ENCODE measurements at places on chromosomes 6 and 20. TPM values are rescaled to one million over a fixed set of nuclear protein-coding genes. Genes with fewer than 3 reads are reported as not detected.

The PDE10A gene
- polyA plus RNA-seq = 6.3 TPM

The BPIFB3 gene
- not detected for polyA plus RNA-seq

The TBX18 gene
- polyA plus RNA-seq = 21.5 TPM

The INSM1 gene
- 0.14 TPM for polyA plus RNA-seq

The EYA4 gene
- 27.1 TPM for polyA plus RNA-seq

- DNase-seq = no peak
These were observed 20.8 kb downstream of the SRC start for GRCh38 chr20:37366743-37367142.

- peak; percentile 32 for DNase-seq
These were observed 138.4 kb downstream of the HTR1B start for GRCh38 chr6:77324866-77325265.

DNA sequence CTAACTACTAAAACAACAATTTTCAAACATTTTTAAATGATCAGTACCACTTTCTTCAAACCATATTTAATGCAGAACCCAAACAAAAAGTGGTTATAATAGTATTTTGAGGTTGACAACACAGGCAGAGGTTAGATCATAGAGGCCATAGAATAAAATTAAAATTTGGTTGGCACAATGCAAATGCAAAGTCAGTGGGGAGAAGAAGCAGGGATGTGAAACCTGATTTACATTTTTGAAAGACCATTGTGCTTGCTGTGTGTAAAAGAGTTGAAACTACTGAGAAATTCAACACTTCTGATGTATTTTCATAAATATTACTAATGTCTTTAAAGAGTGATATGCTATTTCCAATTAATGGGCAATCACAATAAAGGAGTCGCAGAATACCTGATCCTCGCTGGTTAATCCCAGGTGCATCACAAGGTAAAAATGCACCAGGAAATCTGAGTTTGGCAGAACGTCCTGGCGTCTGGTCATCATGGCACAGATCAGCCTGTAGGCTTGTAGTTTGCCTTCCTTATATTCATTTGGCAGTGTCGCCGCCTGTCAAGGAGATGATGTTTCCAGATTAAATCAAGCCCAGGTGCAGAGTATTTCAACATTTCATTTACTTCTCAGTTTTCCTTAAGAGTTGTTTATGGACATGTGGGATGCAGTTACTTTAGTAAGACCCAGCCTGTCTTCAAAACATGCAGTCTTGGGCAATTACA, 141.2 kb downstream of the RALGAPA2 start:
- no peak for DNase-seq

DNA sequence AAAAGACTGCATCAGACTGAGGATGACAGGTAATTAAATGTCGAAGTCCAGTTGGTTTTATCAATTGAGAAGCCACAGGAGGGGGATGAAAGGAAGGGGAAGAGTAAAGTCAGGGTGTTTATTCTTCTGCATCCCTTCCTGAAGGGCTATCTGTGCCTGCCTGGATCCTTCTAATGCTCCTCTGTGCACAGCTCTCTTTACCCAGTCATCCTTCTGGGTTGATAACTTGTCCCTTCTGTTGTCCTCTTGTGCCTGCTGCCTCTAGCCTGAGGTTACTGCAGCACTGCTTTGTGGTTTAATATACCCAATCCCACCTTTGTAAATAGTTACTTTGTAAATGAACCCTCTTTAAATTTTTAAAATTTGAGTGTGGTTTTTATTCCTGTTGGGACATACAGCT, 1127.3 kb downstream of the EPHA7 start:
- no peak for DNase-seq

- DNase-seq = peak; percentile 94
These were observed at the start of gene REPS1 for GRCh38 chr6:138987643-138988468. Gene REPS1, minus strand, starts transcription at chr6:138988253. Its CDS starts 571 bp downstream, at chr6:138987682.

DNA sequence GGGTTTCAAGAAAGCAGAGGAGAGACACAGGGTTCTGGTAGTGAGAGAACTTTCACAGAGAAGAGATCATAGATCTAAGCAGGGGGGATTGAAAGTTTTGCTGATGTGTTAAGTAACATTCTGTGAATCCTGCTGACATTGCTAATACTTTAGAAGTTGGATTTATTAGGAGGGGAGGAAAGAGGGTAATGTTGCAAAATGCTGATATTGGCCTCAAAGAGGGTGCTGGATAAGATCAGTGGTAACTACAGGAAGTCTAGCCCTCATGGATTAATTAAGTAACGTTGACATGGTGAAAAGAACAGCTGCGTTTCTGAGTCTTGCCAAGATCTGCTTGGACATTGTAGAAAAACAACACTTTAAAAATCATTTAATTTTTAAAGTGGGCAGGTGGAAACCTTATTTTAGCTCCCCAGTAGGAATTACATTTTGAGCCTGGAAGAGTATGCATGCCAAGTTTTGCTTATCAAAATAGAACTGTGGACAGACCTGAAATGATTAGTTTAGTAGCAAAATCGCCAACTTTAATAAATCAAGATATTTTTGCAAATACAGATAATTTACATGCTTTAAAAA, 606.0 kb upstream of the HTR1E start:
- DNase-seq = peak; percentile 2

DNA sequence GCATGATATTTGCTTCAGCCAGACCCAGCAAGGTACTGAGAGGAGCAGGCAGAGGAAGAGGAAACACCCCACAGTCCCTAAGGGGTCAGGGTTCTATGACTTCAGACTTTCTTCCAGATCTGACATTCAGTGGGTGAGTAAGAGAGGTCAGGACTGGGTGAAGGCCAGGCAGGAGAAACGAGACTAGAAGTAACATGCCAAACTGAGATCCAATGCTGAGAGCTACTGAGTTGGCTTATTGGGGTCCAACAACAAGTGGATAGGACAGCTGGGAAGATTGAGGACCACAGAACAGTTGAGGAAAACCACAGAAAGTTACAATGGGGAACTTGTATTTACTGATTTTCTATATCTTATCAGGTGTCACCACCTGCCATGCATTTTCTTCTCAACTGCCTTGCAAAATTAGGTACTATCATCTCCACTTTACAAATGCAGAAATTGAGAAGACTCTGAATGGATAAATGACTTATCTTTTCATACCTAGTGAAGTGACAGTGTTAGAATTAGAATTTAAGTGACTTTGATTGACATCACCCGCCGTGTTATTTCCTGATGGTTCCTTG, 43.8 kb upstream of the HIVEP1 start:
- no peak for DNase-seq

- no peak for DNase-seq
These were observed 31.5 kb upstream of the ADTRP start for GRCh38 chr6:11810039-11810541.

GRCh38 chr20:24866742-24867141, 82.3 kb upstream of the CST7 start:
- DNase-seq = no peak

DNA sequence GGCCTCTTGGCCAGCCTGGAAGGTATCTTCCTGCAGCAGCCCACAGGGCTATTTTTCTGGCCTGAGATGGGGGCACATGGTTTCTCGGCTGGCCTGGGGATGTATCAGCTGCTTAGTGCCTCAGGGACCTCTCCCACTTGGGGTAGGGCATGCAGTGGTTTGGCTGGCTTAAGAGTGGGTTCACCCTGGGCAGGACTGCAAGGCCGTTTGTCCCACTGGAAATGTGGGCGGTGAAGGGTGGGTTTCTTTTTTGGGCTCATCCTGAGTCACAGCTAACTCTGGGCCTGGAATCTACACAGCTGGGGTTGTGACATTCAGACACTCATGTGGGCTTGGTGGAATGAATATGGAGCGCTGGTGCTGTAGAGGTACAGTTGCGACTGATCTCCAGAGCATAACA, 62.0 kb downstream of the CDH26 start:
- no peak for DNase-seq

GRCh38 chr6:1482381-1483166, 93.2 kb downstream of the FOXF2 start:
- DNase-seq = no peak

DNA sequence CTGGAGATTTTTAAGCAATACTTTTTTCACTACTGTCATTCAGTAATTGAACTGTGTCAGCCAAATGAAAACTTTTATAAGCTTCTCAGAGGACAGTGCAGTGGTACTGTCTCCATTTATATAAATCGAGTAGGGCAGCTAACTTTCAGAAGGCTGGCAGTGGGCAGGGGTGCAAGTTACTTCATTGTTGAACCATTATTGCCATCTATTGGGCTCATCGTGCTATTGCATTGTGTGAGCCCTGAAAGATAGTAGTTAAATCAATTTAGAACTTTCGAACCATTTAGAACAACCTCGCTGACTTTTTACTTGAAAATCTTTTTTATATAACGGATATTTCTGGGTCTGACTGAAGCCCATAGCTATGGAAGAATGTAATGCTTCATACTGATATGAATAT, 347.8 kb upstream of the PLCB4 start:
- DNase-seq = peak; percentile 48

DNA sequence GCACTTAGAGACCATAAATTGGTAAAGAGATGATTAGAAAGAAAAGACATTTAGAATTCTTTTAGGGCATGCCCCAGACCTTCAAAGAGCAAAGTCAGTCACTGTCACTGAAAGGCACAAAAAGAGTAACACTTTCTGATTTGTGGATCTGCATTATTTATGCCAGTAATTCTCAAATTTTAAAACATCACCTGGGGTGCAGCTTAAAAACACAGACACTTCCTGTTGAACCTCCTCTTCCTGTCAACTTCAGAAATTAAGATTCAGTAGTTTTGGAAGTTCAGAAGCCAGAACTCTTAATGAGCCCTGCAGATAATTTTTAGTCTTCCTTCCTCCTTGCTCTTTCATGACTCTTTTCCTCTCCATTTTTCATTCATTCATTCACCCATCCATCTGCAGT, 137.5 kb downstream of the NRN1 start:
- no peak for DNase-seq

GRCh38 chr6:141829566-141830360, 303.0 kb upstream of the GJE1 start:
- DNase-seq = no peak

DNA sequence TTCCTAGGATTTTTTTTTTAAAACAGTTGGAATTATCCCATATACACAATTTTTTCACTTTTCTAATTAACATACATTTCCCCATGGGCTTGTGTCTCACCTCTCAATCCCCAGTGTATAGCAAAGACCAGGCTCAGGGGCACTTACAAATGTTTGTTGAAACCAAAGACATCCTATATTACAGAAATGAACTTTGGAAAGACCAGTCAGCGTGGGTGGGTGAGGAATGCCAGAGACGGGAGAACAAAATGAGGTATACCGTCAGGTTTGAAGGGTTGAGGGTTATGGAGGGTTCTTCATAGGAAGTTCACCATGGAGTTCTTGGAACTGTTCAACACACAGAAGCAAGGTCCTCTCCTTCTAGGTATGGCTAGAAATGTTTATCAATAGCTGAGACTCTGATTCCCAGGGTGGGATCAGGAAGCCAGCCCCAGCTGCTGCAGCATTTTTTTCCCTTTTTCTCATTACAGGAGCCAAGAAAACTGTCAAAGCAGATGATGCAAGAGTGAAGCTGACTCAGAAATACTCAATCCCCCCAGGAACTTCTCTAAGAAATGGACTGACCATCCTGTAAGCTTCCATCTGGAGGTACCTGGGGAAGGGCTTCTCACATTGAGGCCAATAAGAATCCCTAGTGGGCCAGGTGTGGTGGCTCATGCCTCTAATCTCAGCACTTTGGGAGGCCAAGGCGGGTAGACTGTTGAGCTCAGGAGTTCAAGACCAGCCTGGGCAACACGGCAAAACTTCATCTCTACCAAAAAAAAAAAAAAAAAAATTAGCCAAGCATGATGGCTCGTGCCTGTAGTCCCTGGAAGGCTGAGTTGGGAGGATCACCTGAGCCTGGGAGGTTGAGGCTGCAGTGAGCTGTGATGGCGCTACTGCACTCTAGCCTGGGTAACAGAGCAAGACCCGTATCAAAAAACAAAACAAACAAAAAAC, 15.9 kb upstream of the TBC1D20 start:
- DNase-seq = peak; percentile 15

GRCh38 chr6:121596441-121596840, 161.0 kb downstream of the GJA1 start:
- no peak for DNase-seq

DNA sequence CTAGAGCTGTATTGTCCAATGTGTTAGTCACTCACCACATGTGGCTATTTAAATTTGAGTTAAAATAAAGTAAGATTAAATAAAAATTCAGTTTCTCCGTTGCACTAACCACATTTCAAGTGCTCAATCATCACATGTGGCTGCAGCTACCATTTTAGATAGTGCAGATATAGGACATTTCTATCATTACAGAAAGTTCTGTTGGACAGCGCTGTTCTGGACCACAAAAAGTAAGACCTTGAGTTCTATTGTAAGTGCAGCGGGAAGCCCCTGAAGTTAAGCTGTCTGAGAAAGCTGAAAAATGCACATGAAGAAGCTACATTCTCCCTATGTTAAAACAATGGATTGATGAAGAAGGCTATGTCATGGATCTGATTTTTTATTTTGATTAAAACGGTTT, 1.1 kb downstream of the ORC3 start:
- DNase-seq = no peak

DNA sequence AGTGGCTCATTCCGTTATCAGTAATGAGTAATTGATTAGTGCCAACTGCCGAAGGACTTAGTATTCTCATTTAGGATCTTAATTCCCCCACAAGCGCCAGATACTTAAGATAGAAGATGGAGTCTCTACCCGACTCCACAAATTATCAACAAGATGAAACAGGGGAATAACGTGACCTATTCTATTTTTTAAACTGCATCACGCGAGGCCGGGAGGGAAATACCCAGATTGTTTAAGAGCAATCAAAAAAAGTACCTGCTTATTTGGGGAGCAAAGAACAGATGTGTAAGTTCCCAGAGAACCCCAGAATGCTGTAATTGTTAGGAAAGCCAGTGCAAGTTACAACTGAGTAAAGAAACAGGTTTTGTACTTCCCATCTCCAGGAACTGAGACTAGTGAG, 1.1 kb upstream of the MAP3K5 start:
- DNase-seq = no peak

GRCh38 chr6:699319-699718, 6.4 kb upstream of the EXOC2 start:
- no peak for DNase-seq

GRCh38 chr6:101085327-101085726, 204.2 kb upstream of the ASCC3 start:
- DNase-seq = no peak

DNA sequence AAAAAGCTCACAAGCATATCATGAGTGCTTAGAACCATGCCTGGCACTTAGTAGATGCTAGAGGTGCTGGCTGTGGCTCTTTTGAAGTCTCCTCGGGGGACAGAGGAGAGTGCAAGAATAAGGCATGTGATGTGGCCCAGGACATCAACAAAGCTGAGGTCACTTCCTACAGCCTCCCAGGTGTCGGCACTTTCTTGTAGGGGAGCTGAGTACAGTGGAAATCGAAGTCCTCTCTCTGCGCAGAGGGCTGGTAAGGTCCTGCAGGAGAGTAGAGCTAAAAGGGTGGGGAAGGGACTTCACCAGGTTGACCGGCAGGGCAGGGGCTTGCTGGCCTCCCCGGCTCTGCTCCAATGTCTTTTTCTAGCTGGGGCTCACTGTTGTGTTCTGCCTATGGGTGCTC, 11.2 kb downstream of the SLC13A3 start:
- DNase-seq = no peak
